Activated naive CD8-positive, alpha-beta T cell treated with anti-CD3 and anti-CD28 coated beads for 36 hours (primary cell): ENCODE measurements at places on chromosomes 13 and 19.

DNA sequence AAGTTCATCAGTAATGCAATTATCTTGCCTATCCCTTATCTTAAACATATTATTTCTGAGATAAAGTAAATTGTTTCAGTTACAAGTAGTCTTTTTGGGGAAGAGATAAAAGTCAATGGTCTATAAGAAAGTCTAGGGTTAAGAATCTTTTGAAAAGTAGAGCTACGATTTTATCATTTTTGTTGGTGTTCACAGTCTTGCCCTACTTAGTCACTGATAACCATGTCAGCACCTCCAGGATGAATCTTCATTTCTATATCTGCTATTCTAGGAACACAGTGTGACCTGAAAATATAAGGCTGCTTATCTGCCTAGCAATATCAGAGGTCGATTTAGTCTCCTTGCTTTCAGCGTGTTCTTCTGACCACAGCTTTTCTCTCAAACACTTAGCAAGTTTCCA lies 1676.5 kb upstream of the PRR20A start:
- DNase-seq: no peak

DNA sequence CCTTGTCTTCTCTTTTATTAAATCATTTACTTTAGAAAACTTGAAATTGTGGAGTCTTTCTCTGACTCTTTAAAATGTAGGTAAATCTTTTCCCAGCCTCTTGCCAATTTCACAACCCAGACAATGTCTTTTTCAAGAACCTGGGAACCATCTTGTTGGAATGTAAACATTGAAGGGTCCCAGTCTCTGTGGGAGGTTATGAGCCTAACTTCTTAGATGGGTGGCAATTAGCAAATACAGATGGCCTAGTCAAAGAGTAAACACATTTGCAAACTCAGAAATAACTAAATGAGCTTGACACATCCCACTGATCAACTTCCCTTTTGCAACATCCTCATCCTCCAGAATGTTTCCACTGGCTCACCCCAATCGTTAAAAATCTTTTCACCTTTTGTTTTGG lies 721.0 kb downstream of the PCDH9 start:
- DNase-seq: no peak

DNA sequence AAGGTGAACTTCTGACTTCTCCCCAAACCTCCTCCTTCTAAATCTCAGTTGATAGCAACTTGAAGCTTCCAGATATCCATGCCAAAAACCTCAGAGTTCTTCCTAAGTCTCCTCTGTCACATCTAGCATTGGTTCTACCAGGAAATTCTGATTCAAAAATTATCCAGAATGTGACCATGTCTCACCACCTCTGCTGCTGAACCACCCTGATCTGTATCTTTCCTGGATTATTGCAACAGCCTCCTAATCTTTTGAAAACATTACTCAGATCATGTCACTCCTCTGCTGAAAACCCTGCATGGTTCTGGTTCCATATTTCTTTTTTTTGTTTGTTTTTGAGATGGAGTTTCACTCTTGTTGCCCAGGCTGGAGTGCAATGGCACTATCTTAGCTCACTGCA lies 78.7 kb upstream of the TNFSF11 start:
- DNase-seq: no peak

DNA sequence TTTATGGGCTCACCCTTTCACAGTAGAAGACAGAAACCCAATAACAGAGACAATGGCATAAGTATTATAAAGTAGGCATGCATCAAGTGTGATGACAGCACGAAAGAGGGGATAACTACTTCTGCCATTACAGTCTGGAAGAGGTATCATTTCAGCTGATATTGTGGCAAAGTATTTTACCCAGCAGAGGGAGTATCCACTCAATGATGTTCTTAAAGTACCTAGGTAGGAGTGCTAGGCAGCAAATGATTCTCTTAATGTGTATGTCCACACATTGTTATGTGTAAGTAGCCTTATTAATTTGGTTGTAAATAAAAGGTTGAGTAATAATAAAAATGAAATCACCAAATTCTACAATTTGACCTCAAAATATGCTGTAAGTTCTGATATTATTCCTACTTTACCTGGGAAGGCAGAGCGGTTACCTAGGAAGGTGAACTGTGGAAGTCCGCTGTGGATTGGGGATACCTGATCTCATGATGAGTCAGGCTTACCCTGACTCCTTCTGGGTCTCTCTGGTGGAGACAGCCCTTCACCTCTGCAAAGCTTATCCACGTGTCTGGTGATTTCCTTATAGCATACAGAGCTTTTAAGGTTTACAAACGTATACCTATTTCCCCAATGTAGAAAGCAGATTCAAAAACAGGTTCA lies 4.1 kb upstream of the UBAC2 start:
- no peak for DNase-seq

GRCh38 chr13:26996965-26997752 lies 174.5 kb downstream of the USP12 start:
- no peak for DNase-seq

- DNase-seq: no peak
These were observed 330.2 kb downstream of the TEX29 start for GRCh38 chr13:111650626-111651025.

DNA sequence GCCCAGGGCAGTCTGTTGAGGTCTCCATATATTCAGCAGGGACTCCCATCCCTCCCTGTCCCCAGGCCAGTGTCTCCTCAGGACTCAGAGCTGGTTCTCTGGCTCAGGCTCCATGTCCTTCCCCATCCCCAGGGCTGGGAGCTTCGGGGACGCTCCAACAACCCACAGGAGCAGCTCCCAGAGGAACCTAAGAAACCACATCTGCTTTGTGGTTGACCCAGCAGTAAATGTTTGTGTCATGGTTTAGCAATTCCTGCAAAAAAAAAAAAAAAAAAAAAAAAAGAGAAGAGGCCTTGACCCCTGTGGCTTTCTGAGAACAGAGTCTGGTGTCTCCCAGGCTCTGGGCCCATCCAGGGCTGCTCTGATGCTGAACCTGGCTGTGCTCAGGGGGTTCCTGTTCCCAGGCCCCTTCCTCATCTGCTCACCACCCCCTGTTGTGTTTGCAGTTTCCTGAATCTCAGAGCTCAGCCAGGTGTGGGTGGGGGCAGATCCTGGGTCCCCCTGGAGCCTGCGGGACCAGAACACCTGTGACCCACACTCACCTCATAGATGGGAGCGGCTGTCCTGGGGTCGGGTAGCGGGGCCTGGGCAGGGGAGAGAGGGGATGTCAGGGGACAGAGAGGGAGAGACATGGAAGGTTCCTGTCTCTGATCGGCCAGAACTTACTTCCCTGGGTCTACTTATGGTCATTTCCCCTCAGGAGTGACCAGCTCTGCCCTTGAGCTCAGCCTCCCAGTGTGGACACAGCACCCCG lies 25.2 kb upstream of the CEACAM1 start:
- no peak for DNase-seq

DNA sequence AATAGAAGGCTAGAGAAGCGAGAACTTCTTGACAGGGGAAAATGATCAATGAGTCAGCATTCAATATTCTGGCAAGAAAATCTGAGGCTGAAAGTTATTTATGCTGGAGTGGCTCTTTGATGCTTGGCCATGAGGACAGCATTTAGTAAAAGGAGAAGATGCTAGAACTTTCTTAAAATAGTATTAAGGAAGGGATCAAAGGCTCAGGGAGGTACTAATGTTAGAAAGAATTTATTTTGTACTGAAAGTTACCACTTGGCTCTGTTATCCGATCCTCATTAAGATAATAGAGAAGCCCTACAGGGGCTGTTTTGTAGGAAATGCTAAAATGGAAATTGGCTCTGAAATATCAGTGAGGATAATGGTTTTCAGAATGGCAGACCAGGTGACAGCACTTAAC lies 1774.6 kb upstream of the PCDH20 start:
- no peak for DNase-seq

GRCh38 chr13:43411741-43412140 lies 375.0 kb downstream of the ENOX1 start:
- no peak for DNase-seq

DNA sequence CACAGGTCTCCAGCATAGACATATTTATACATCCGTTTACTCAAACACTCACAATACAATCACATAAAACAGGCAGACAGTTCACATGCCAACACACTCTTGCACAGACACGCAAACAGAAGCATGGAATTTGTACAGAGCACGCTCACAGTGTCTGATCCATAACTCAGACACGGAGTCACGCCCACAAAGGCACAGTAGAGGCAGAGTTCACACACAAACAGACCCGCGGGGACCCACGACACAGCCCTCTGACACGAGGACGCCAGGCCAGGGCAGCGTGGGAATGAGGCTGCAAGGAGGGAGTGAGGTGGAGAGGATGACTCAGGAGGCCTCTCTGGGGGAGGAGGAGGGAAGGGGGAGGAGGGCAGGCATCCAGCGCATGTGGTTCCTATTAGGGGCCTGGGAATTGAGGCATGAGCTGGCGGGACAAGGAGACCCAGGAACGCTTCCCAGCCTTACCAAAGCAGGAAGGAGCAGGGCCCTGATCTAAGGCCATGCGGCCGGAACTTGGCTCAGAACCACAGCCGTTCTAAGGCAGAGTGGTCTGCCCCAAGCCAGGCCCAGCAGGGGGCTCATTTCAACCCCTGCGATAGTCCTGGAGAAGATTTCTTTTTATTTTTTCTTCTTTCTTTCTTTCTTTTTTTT lies 9.1 kb upstream of the OLFM2 start:
- DNase-seq: no peak

DNA sequence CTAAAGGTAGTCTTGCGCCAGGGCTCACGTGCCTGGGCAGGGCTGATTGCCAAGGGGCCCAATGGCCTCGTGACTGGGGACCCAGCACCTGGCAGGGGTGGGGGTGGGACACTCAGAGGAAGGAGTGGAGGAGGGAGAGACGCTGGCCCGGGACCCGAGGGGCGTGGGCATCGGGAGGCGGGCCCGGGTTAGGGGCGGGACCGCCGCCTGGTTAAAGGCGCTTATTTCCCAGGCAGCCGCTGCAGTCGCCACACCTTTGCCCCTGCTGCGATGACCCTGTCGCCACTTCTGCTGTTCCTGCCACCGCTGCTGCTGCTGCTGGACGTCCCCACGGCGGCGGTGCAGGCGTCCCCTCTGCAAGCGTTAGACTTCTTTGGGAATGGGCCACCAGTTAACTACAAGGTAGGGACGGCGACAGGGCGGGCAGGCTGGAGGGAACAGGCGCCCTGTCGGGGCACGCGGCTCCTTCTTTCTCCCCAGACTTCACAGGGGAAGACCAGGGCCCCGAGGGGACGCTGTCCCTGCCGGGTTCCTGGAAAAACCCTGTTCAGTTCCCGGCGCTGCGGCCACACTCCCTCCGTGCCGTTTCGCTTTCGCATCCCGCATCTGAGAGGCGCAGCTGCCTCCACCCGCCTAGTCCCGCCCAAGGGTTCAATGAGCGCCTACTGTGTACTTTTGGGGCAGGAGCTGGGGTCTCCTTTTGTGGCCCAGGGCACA lies at the start of gene IFI30:
Gene IFI30, plus strand, starts transcription at position 242 of the 717 bp plus-strand sequence. Its CDS starts 29 bp downstream, at position 271.
- peak; percentile 70 for DNase-seq

- DNase-seq: no peak
These were observed 385.4 kb upstream of the PRR20A start for GRCh38 chr13:56755181-56755935.

DNA sequence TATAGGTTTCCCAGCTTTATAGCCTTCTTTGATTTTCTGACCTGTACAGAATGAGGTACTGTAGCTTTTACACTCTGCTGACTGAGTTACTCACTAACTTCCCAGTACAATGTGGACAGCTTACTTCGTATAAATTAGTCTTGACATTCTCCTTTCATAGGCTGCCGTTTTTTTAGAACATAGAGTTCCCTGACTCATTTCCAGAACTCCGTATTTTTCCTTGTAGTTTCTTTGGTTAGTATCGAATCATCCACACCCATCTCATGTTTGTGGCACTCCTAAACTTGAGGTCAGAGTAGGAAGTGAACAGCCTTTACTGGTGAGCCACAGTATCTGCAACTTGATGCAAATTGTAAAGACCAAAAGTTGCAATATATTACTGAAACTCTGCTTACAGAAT lies 303.9 kb downstream of the SLITRK5 start:
- DNase-seq: no peak

DNA sequence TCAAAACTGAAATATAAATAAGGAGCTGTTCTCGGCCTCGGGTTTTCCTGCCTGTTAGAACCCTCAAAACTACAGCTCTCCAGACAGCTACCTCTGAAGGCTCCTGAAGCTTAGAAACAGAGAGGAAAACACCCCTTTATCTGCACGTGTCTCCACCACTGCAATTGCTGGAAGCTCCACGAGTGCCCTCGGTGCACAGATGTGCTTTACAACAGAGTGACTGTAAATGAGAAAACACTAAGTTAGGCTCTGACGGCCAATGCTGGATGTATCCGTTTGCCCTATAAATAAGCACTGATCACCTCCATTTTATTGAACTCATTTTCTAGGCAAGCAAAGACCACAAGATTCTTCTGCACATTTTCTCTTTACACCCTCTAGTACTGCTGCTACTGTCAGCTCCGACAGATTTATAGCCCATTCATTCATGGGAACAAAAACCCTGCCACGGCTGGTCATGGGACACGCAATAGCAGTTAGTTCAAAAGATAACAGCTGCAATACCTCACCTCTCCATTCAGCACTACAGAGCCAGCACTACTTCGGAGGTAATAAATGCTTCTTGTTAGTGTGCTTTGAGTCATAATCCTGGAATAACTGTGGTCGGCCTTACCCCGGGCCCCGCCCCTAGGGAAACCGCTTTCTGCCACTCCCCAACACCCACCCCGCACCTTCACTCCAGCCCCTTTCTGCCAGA lies 241.1 kb upstream of the ZNF507 start:
- no peak for DNase-seq

- no peak for DNase-seq
These were observed 36.6 kb downstream of the CCDC169 start for GRCh38 chr13:36261011-36261410.

GRCh38 chr13:19817510-19818158 lies 34.9 kb upstream of the PSPC1 start:
- no peak for DNase-seq

- DNase-seq: no peak
These were observed 575.2 kb downstream of the MYO16 start for GRCh38 chr13:109204657-109205056.

DNA sequence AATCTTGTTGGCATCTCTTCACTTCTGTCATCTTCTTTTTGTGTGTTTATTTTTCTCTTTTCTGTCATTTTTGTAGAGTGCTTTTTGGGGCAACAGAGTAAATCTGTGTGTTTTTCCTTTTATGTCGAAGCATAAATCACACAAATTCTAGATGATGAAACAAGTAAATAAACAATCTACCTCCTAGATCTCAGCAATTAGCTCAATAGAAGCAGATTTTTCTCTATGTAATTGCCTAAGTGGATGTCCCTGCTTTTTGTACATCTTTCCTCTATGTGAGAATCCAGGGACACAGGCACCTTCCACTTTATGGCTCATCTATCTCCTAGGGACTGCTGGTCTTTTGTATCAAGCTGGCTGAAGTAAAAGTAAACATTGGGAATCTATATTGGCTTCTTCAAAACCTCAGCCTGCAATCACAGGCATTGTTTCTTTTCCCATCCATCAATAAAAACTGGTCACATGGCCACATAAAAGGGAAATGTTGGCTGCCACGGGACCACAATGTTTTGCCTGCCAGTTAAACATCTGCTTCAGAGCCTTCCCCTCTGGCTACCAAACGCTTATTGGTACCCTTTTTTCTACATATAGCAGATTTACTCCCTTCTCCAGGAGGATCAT lies 323.8 kb downstream of the LMO7 start:
- no peak for DNase-seq

- DNase-seq: peak; percentile 30
These were observed 82.3 kb downstream of the RNASEH2B start for GRCh38 chr13:50991579-50992521.
